ENCODE measurements at places on chromosomes 11 and 22.

DNA sequence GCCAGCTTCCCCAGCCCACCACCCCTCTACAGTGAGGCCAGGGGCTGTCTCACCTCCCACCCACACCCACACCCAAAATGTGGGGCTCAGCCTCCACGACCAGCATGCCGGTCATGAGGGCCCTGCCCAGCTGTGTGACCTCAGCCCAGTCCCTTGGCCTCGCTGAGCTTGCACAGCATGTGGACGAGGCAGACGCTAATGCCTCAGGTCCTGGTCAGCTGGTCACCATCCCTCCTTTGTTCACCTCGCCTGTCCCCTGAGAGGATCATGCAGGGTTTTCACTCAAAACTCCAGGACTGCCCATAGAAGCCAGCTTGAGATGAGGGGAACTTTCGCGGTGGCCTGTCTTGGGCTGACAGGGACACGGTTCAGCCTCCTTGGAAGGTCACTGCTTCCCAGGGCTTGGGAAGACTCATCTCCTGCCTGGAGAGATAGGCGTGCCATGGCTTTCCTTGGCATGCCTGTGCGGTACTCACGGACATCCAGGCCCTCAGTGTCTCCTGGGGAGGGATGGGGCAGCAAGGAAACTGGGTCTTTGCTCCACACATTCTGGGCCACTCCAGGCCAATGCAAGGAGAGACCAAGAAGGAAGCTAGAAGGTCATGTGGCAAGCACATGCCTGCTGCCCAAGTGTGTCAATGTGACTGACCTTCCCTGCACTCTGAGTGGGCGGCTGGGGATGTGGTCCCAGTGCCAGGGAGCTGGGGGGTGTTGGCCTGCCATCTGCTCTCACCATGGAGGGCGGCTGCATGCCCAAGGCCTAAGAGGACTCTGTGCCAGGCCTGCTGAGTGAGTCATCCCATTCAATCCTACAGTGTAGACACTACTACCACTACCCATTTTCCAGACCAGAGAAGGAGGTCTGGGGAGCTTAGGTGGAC is 3.2 kb upstream of the RTN4R start:
- no peak for DNase-seq

- DNase-seq, result no peak
Observed at GRCh38 chr11:83540728-83541127, 254.6 kb upstream of the CCDC90B start.

DNA sequence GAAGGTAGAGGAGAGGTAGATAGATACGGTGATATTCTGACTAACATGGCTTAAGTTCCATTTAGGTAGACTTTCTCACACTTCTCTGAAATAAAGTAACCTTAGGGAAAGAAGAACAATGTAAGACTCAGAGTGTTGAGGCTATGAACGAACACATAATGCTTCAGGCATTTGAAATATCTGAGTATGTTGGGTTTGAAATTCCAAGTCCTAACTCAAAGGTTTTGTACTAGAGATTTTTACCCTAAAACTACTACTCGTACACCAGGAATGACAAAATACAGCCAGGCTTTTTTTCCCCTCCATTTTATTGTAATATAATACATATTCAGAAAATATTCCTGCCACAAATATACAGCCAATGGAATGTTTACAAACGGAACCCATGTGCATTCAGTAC is 592.6 kb downstream of the ETS1 start:
- no peak for DNase-seq

GRCh38 chr11:125514336-125515101 is 18.5 kb upstream of the FEZ1 start:
- DNase-seq, result no peak

GRCh38 chr11:73914284-73914683 is 36.5 kb upstream of the DNAJB13 start:
- no peak for DNase-seq

- DNase-seq, result no peak
Observed at GRCh38 chr11:78210000-78210608, 21.4 kb downstream of the USP35 start.

DNA sequence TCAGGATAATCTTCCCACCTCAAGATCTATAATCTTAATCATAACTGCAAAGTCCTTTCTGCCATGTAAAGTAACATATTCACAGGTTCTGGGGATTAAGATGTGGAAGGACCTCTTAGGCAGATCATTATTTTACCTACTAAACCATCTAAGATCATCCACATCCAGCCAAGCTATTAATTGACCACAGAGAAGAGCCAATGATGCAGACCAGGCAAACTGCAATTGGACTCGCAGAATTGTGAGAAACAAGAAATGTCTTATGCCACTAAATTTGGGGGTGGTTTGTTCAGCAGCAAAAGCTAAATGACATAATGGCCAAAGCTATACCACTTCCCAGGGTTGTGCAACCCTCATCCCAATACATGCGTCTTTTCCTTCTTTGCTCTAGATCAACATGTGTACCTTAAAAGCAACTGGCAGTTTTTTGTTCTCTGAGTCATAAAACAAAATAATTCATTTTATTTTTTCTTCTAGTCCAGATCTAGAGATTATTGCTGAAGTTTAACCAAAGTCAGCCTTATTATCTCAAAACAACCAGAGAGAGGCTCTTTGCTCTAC is 88.7 kb upstream of the CHRM4 start:
- no peak for DNase-seq

DNA sequence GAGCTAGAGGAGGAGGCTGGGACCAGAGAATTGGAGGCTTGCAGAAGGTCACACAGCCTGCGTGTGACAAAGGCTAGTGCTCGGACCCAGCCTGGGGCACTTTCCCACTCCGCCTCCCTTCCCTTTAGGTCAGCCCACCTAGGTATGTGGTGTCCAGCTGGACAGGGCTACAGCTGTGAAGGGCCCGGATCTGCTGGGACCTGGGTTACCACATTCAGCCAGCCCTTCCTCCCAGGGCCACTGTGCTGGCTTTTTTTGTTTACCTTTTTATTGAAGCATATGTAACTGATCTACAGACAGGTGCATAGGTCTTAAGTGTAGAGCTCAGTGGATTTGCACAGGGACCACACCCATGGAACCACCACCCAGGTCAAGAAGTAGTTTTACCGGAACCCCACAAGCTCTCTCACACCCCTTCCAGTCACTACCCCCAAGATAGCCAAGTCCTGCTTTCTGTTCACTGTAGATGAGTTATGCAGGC is 8.7 kb downstream of the CAPN5 start:
- DNase-seq, result no peak
